ENCODE measurements at places on chromosomes 2 and 18.
A peak's percentile ranks its signal among the peaks of the same experiment; 100 is the strongest.

DNA sequence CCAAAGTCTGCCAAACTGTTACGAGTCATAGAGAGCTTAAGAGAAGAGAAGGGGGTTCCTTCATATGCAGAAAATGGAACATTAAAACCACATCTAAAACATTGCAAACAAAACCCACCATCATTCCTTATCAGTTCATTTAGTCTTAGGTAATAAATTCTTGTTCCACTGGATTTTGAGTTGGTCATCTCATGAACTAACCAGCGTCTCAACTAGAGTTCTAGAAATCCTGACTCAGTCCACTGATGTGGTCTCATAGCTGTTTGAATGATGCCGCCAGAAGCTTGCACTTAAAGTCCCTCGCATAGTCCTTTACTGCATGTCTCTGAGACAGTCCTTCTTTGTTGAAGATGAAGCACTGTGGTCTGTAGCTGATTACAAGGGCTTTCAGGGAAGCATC, 15.0 kb upstream of the CAB39 start:
- DNase-seq = peak; percentile 38

DNA sequence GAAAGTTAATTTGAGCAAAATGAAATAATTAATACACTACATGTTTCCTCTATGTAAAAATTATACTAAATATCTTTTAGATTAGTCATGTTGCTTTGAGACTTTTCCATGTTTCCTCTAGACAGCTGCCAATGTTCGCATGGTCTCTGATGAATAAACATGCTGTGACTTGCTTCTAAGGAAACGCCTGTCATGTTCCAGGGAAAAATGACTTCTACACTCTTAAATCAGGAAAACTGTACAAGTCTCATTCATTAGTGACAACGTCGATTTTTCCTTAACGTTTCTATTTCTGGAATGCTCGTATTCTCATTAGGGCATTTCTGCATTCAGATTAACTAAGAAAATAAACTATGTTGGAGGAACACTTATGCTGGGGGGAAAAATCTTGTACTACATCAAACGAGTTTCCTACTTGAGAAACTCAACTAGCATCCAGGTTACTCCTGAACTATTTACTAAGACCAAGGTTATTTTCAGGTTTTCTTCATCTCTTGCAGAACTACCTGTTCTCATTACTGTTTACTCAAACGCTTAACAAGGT, 1.6 kb downstream of the COBLL1 start:
- peak; percentile 67 for DNase-seq

DNA sequence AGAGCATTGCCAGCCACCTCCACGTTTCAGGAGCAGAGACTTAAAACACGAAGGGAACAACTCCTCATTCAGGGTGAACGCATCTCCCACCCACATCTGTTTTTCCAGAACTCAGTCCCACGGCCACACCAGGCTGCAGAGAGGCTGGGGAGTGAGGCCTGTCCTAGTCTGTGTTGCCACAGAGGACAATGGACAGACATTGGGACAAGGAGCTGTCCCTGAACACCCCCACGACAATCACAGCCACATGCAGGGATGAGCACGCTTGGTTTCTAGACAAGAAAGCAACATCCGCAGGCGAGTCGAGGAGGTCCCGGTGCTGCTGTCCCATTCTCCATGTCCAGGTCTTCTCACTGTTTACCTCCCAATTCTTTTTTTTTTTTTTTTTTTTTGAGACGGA, 167.4 kb downstream of the EIPR1 start:
- no peak for DNase-seq

DNA sequence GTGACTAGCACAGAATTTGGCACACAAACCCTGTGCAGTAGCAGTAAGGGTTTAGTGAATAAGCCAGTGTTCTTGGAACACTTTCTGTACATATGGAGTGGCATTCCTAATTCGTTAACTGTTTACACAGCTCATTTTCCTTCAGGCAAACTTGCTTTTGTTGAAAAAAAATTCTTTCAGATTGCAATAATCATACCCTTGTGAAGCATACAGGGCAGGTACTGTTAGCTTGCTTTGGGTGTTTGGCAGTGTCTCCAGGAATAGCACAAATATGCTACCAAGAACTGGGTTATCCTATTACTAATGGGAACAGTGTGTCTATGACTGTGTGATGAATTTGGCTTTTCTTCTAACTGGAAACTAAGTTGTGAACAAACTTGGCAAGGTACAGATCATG, 33.4 kb downstream of the UGP2 start:
- no peak for DNase-seq

DNA sequence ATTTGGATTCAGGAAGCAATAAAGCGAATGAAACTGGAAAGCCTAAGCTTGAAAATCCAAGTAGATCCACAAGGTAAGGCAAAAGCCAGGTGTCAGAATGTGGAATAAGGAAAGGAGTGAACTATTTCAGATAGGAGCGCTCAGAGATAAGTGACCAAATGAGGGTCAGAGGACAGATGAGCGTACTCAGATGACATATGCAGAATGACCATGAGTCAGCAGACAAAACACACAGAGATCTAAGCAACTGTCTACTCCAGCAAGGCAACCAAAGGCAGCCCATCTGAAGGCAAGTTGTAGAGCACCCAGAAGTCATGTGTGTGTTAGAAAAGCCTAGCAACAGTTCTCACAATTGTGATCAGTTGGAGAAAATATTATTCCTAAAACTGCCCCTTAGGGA, 548.4 kb upstream of the FSHR start:
- no peak for DNase-seq

GRCh38 chr2:107437265-107437664, 389.4 kb upstream of the RGPD4 start:
- no peak for DNase-seq

DNA sequence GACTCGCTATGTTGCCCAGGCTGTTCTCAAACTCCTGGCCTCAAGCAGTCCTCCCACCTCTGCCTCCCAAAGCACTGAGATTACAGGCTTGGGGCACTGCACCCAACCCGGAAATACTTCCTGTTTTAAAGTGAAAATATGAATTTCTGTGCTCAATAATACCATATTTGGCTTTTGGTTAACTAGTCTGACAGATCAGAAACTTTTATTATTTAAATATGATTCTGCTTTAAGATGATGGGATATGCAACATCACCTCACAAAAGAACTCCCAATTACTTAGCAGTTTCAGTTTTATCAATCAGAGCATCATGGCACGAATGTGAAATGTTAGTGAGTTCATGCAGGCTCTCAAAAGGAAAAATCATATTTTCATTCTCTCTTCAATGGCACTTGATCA, 120.6 kb downstream of the PTRHD1 start:
- no peak for DNase-seq

GRCh38 chr2:10146366-10147005, 23.9 kb downstream of the RRM2 start:
- no peak for DNase-seq

DNA sequence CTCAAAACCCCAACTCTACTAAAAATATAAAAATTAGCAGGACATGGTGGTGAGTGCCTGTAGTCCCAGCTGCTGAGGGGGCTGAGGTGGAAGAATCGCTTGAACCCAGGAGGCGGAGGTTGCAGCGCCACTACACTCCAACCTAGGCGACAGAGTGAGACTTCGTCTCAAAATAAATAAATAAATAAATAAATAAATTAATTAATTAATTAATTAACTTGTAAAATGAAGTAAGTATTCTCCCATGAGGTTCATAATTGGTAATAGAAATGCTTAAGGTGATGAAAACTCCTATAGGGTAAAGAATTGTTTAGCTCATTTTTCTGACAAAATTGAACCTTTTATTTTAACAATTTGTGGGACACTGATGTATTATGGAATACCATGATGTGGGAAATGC, 230.8 kb downstream of the TMEM182 start:
- no peak for DNase-seq

DNA sequence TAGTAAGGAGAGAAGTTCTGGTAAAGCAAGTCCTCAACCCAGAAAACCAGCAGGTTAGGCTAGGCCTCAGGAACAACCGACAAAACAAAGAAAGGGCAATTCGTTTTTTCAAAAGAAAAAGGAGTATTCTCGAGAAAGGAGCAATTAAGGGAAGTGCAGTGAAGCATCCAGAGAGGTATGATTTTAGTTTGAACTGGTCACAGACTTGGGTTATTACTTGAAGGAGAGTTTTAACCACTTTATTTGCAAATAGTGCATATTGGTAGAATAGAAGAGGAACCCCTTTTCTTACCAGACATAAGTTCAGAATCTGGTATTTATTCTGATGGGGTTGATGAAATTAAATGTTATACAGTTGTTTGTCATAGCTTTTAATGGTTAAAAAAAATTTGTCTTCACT, 110.0 kb upstream of the GCFC2 start:
- DNase-seq = no peak

DNA sequence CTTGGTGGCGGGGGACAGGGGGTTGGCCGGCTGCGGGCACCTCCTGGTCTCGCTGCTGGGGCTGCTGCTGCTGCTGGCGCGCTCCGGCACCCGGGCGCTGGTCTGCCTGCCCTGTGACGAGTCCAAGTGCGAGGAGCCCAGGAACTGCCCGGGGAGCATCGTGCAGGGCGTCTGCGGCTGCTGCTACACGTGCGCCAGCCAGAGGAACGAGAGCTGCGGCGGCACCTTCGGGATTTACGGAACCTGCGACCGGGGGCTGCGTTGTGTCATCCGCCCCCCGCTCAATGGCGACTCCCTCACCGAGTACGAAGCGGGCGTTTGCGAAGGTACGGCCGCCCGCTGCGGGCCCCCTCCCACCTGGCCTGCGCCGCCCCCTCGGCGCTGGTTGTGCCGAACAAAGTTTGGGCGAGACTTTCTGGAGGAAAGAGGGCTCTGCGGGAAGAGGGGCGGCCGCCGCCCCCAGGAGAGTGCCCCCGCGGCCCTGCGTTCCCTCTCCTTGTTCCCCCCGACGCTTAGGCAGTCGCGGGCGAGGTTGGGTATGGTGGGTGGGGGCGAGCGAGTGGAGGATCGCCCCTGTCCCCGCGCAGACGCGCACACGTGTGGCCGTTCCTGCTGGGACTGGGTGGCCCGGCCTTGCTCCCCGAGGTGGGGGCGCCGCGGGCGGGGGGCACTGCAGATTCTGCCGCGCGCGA, 866 bp downstream of the CRIM1 start:
- DNase-seq = no peak

DNA sequence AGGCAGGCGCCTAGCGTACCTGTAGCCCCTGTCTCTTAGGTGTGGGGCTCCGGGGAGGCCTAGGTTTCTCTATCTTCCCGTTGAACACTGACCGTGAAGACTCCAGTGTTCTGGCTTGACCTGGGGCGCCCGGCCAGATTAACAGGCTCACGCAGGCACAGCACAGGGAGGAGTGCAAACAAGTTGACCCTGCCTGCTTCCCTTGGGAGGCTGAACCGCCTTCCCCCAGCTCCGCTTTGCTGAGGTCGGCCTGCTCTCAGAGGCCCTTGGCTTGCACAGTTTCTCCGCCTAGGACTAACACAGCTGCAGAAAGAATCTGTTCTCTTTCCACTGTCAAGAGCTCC, 567 bp downstream of the PCYOX1 start:
- DNase-seq = no peak

GRCh38 chr2:26620031-26620605, 21.0 kb downstream of the CIB4 start:
- DNase-seq = no peak

- no peak for DNase-seq
These were observed 11.2 kb upstream of the B3GNT2 start for GRCh38 chr2:62184512-62185230.

GRCh38 chr2:2291500-2292260, 39.4 kb downstream of the MYT1L start:
- DNase-seq = no peak

DNA sequence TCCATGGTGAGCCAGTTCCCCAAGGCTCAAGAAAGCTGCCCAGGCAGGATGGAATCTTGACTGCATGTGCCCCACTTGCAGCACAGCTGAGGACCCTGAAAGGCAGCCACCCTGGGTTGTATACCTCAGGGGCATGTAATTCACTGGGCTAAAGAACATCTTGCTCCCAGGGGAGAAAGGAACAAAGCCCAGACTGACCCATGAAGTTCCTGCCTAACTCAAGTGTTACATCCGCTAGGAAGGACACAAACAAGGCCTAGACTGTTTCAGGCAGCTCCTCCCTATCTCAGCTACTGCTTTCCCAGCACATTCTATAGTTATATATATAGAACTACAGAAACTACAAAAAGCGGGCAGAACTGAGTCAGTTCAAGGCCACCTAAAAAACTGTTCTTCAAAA, 69.0 kb downstream of the RBM43 start:
- DNase-seq = no peak

DNA sequence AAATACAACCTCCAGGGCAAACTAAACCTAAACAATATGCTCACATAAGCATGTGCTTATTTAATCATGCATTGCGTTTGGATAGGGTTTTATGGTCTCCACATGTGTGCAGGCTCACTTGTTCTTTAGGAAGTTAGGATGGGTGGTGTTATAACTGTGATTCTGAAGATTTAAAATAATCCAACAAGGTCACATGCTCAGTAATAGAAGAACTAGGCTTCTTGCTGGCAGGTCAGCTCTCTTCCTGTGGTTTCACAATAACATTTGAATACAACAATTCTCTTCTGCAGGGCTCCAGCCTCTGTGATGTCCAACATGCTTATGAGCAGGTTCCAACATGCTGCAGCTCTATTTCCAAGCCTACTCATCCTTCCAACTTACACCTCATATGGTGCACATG, 84.0 kb downstream of the MYL12B start:
- DNase-seq = no peak

DNA sequence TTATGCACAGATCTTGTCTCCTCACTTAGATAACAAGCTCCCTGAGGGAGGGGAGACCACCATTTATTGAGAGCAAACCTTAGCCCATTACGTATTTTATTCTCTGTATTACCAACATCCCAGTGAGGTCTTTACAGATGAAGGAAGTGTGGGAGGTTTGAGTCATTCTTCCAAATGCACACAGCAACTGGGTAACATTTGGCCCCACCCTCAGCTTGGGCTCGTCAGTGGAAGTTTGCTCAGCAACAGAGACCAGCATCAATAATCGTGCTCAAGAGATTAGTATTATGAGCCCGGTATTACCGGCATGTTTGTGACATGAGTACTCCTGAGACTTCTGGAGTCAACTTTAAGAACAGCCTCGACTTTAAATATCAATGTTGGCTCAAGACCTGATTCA, 168.6 kb downstream of the ETAA1 start:
- DNase-seq = peak; percentile 69

DNA sequence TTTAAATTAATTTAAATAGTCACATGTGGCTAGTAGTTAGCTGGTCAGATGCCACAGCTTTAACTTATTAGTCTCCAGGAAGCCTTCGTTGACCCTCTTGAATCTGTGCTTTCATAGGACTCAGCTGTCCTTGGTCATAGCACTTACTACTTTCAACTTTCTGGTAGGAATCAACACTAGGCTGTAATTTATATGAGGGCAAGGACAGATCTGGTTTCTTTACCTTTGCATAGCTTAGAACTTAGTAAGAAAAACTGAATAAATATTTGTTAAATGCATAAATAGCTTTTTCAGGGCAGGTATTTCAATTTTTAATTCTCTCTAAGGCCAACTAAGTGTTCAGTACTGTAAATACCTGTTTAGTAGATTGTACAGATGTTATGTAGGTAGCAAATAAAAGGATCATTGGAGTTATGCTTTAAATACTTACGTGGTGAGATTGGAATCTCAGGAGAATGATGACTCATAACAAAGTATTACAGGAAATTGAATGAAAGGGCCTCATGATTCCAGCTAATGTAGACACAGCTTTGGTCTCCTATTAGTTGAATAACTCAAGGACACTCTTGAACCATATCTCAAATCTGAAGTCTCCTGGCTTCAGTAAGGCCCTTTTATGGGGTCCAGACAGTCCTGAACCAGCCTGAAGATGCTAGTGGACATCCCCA, 2.6 kb downstream of the CLIP4 start:
- DNase-seq = peak; percentile 79

All from NCI-H226 (cell line).